Mammary epithelial cell (primary cell): ENCODE measurements at places on chromosomes 4 and X. TPM values are rescaled to one million over a fixed set of nuclear protein-coding genes. Genes with fewer than 3 reads are reported as not detected.

Gene HERC5
- 0.67 TPM for total RNA-seq

Gene MSX1
- 0.67 TPM for total RNA-seq

Gene LDB2
- not detected for total RNA-seq

Gene TMPRSS11D
- total RNA-seq: not detected in 2 replicates

Gene CXCL11
- total RNA-seq: not detected

Gene CLNK
- total RNA-seq: not detected

Gene RAB9B
- 4.5 TPM for total RNA-seq

Gene ASB12
- total RNA-seq: not detected in 2 replicates

Gene CLDN24
- not detected for total RNA-seq

Gene AFP
- not detected for total RNA-seq

Gene SNCA
- 53.8 TPM for total RNA-seq

Gene TEX13C
- total RNA-seq: not detected

Gene SPATA18
- total RNA-seq: 32.0 TPM

Gene CRLF2
- not detected for total RNA-seq

Gene SH3BGRL
- 107 TPM for total RNA-seq

Gene PDGFRA
- total RNA-seq: 2.2 TPM

Gene SLC49A3
- not detected in 2 replicates for total RNA-seq

Gene AADAT
- total RNA-seq: 8.3 TPM

Gene IL2
- not detected for total RNA-seq

Gene FRYL
- total RNA-seq: 73.8 and 75.7 TPM in 2 replicates

Gene AMBN
- total RNA-seq: not detected

Gene SH2D1A
- not detected in 2 replicates for total RNA-seq

Gene KIF4A
- 0.50 TPM for total RNA-seq

Gene STOX2
- 15.5 TPM for total RNA-seq

Gene MND1
- total RNA-seq: 0.83 TPM

Gene ARSJ
- total RNA-seq: 39.8 TPM

Gene ARSD
- total RNA-seq: 19.5 TPM

Gene CSAG1
- total RNA-seq: not detected in 2 replicates

Gene IL1RAPL1
- total RNA-seq: 0.17 TPM

Gene PABPC4L
- not detected in 2 replicates for total RNA-seq

Gene TLR10
- not detected in 2 replicates for total RNA-seq

Gene CXorf49
- total RNA-seq: not detected

Gene NWD2
- total RNA-seq: not detected

Gene INPP4B
- 87.2 TPM for total RNA-seq

Gene FAT1
- total RNA-seq: 1,267 TPM

Gene PLK4
- 2.8 TPM for total RNA-seq

Gene CXCR3
- not detected for total RNA-seq

Gene MAGEA2B
- total RNA-seq: not detected

Gene AMER1
- total RNA-seq: 3.3 TPM

Gene PLXNA3
- total RNA-seq: 40.1 and 56.9 TPM in 2 replicates

Gene SOX3
- not detected in 2 replicates for total RNA-seq

Gene ASMTL
- 13.7 TPM for total RNA-seq
